Vagina (tissue), 2 donors: ENCODE measurements at places on chromosomes 11 and 22.

DNA sequence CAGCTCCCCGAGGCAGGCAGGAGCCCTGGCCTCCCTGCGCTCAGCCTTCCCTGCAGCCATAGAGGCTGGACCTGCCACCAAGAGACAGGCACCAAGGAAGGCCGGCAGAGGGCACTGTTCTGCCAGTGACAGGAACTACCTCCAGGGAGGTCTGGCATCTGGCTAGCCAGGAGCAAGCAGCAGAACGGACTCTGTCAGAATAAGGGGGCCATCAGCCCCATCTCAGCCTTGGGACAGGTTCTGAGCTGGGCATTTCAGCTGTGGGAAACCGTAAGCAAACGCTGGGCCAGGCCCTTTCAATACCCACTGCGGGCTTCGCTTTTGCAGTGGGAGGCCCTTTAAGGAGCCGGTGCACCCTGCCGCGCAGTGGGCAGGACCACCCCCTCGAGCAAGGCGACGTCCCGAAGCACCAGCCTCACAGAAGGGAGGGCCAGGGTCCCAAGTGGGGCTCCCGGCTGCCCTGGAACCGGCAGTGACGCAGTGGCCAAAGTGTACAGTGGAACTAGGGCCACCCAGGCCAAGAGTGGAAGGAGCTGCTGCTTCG, 18.2 kb downstream of the IFT27 start:
- no peak overlapping the region for H3K4me3 ChIP-seq
- peaks cover 4% of the 10 kb centered on the region for H3K4me1 ChIP-seq
- H3K27ac ChIP-seq, result no peak overlapping the region
- no peaks in the 10 kb centered on the region for H3K27me3 ChIP-seq
- no peaks in the 10 kb centered on the region for H3K36me3 ChIP-seq
- no peak for DNase-seq

DNA sequence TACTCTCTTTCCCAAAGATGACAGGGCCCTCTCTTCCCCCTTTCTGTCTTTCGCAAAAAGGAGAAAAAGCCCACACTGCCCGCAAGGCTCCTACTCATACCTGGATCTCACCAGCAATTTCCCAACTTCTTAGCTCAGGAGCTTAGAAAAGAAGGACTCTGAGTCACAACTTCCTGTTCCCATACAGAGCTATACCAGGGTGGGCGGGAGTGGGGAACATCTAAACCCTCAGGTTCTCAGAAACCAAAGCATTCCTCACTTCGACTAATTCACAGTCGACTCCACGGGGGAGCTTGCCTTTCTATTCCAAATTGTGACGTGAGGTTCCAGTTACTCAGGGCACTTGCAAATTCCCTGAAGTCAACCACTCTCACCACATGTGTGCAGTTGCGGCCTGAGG, 61.9 kb downstream of the MTNR1B start:
- H3K27ac ChIP-seq, result no peak overlapping the region
- no peaks in the 10 kb centered on the region for H3K4me1 ChIP-seq
- no peaks in the 10 kb centered on the region for H3K27me3 ChIP-seq
- H3K36me3 ChIP-seq, result no peaks in the 10 kb centered on the region

DNA sequence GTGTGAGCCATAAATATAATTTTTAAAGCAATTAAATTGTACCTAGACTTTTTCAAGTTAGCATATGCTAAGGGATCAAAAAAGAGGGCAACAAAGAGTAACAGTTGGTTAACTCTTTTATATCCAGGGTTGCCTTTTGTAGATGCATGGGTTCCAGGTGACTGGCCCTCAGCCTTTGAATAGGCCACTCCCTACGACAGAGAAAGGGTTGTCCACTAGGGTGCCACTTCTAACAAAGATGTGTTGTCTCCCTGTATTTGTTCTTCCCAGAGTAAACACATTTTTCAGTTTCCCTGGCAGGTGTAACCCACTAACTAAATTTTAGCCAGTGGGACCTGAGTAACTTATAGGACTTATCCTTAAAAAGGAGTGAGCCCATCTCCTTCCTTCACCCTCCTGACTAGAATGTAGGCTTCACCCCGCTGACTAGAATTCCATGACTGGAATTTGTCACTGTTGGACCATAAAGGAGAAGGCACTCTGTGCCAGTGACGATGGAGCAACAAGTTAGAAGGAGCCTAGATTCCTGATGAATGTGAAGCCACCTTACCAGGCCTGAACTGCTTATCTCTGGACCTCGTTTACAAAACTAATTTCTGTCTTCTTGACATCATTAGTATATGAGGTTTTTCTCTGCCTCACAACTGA, 16.6 kb downstream of the TUG1 start:
- no peaks in the 10 kb centered on the region for H3K36me3 ChIP-seq
- no peaks in the 10 kb centered on the region for H3K27me3 ChIP-seq
- no peaks in the 10 kb centered on the region for H3K4me1 ChIP-seq

- no peaks in the 10 kb centered on the region for H3K4me1 ChIP-seq
- no peaks in the 10 kb centered on the region for H3K36me3 ChIP-seq
- DNase-seq, result no peak
- H3K4me3 ChIP-seq, result no peak overlapping the region
- no peaks in the 10 kb centered on the region for H3K27me3 ChIP-seq
Measured at GRCh38 chr11:92269021-92269420, 44.4 kb downstream of the FAT3 start.

DNA sequence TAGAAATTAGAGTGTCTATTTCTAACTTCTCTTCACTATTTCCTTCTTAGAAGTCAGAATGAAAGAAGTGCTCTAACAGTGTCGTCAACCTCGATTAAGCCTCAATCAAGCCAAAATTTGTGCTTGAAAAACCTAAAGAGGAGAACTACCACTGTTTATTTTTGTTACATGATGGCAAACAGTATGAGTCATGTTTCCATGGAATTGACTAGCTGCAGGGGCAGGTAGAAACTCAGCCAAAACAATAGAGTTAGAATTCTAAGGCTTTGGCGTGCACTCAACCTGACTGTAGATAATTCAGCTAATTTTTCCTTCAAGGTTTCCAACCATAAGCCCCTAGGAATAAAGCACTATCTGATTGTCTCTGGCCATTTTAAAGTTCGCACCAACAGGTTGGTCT, 415.9 kb downstream of the ETS1 start:
- no peaks in the 10 kb centered on the region for H3K4me1 ChIP-seq
- no peak for DNase-seq
- no peaks in the 10 kb centered on the region for H3K36me3 ChIP-seq
- H3K27ac ChIP-seq, result no peak overlapping the region

DNA sequence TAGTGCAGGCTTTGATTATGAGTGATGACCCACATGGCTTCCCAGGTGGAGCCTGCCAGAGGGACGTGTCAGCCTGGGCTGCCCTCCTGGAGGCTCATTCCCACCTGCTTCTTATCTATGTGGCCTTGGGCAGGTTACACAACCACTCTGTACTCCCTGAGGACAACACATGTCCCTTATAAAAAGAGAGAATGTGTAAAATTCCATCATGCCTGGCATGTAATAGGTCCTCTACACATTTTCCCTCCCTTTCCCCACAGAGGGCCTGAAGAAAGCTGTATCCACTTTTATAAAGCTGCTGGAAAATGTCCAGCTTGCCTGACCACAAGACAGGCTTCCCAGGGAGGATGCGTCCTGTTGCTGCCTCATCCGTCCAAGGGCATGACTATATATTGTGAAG, 55.0 kb upstream of the VSTM5 start:
- no peak overlapping the region for H3K27ac ChIP-seq
- H3K36me3 ChIP-seq, result no peaks in the 10 kb centered on the region
- H3K4me3 ChIP-seq, result no peak overlapping the region
- DNase-seq, result no peak

- H3K27me3 ChIP-seq, result no peaks in the 10 kb centered on the region
- no peak overlapping the region for H3K27ac ChIP-seq
- H3K4me1 ChIP-seq, result no peaks in the 10 kb centered on the region
Measured at GRCh38 chr11:40204228-40204627, 1255.2 kb downstream of the LRRC4C start.

DNA sequence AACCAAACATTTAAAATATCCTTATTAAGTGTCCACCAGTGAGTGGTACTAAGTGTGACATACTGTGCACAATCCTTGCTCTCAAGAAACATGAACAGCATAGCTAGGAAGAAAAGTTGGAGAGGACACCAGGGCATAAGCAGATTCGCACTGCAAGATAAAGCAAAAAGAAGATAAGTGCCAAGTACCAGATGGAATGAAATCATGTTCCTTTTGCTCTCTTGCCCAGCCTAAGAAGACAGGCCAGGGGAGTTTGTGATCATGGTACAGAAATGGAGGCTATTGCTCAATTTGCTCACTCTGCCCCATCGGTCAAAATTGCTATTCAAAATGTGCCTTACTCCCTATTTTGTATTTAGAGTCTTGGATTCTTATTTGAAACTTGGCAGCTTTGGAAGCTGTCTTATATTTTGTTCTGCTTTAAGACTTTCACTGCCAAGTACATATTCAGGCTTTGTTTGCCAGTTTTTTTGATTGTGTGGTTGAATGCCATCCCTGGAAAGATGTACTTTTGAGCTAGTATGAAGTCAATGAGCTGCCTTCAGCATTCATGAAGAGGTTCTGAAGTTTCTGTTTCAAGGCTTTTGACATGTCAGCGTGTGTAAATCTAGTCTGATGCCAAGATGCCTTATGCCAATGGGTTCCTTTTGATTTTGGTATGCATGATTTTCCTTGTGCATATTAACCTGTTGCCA, 90.3 kb downstream of the PAX6 start:
- DNase-seq, result no peak
- no peaks in the 10 kb centered on the region for H3K4me1 ChIP-seq
- no peak overlapping the region for H3K27ac ChIP-seq
- H3K27me3 ChIP-seq, result no peaks in the 10 kb centered on the region
- no peak overlapping the region for H3K4me3 ChIP-seq

DNA sequence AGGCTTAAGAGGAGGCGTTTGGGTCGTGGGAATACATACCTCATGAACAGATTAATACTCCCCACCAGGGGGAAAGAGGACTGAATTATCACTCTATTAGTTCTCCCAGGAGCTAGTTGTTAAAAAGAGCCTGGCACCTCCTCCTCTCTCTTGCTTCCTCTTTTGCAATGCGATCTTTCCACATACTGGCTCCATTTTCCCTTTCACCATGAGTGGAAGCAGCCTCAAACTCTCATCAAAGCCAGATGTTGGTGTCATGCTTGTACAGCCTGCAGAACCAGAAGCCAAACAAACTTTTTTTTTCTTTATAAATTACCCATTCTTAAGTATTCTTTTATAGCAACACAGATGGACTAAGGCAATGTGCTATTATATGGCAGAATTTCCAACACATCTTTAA, 258.5 kb downstream of the FAM76B start:
- H3K27me3 ChIP-seq, result no peaks in the 10 kb centered on the region
- no peak for DNase-seq
- no peaks in the 10 kb centered on the region for H3K36me3 ChIP-seq
- no peak overlapping the region for H3K27ac ChIP-seq
- H3K4me1 ChIP-seq, result no peaks in the 10 kb centered on the region
- no peak overlapping the region for H3K4me3 ChIP-seq

GRCh38 chr11:14308114-14308896, 50.7 kb downstream of the RRAS2 start:
- no peak for DNase-seq
- H3K4me3 ChIP-seq, result no peak overlapping the region
- no peaks in the 10 kb centered on the region for H3K27me3 ChIP-seq
- no peaks in the 10 kb centered on the region for H3K36me3 ChIP-seq
- H3K27ac ChIP-seq, result no peak overlapping the region

GRCh38 chr22:37972527-37972926, 11.8 kb downstream of the SOX10 start:
- H3K27me3 ChIP-seq, result no peaks in the 10 kb centered on the region
- no peaks in the 10 kb centered on the region for H3K36me3 ChIP-seq
- DNase-seq, result no peak
- H3K4me1 ChIP-seq, result no peaks in the 10 kb centered on the region

GRCh38 chr11:119251114-119251513, 45.0 kb downstream of the CBL start:
- no peak overlapping the region for H3K27ac ChIP-seq
- DNase-seq, result no peak
- H3K27me3 ChIP-seq, result no peaks in the 10 kb centered on the region
- no peak overlapping the region for H3K4me3 ChIP-seq

GRCh38 chr11:15127341-15127740, 12.6 kb downstream of the INSC start:
- no peak for DNase-seq
- H3K4me1 ChIP-seq, result no peaks in the 10 kb centered on the region
- H3K27ac ChIP-seq, result no peak overlapping the region
- no peaks in the 10 kb centered on the region for H3K36me3 ChIP-seq

GRCh38 chr11:72842653-72843330, 28.6 kb downstream of the ATG16L2 start:
- no peak overlapping the region for H3K4me3 ChIP-seq
- H3K27me3 ChIP-seq, result no peaks in the 10 kb centered on the region
- no peaks in the 10 kb centered on the region for H3K4me1 ChIP-seq
- H3K27ac ChIP-seq, result no peak overlapping the region

GRCh38 chr22:26079009-26079408, 90.3 kb upstream of the SEZ6L start:
- no peaks in the 10 kb centered on the region for H3K4me1 ChIP-seq
- no peak overlapping the region for H3K27ac ChIP-seq
- no peaks in the 10 kb centered on the region for H3K27me3 ChIP-seq
- H3K36me3 ChIP-seq, result no peaks in the 10 kb centered on the region

DNA sequence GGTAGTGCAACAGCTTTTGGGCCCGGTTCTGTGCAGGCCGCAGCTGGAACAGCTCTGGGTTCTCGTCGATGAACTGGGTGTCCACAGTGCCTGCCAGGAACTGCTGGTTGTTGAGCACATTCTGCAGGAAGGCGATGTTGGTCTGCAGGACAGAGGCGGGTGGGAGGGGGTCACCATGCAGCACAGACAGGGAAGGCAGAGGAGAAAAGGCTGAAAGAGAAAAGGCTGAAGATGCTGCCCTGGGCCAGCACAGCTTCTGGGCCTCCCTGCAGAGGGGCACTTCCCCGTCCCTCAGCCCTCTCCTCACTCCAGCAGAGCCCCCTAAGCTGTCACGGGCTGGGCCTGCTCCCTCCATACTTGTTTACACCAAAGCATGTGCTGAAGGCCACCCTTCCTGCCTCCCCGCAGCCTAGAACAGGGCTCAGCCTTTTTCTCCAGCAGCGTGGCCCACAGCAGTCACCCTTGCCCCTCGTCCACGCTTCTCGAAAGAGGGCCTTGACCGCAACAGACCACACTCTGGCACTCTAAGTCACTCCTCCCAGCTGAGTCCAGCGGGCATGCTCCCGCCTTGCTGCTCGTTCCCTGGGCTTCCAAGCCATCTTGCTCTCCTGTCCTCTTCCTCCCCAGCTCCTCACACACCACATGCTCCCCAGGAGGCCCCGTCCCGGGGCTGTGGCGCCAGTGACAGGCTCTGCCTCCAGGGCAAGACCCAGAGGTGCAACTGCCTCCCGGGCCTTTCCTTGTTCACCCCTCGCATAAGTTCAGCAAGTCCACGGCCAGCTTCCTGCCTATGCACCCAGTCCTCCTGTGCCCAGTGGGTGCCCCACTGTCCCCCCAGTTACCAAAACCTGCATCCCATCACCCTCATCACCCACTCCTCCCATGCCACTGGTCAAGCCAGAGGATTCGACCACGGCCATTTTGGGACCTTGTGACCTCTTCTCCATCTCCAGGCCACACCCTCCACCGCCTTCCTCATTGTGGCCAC, 3.3 kb upstream of the LRFN4 start:
- H3K4me1 ChIP-seq, result peaks cover 17% of the 10 kb centered on the region
- H3K27me3 ChIP-seq, result no peaks in the 10 kb centered on the region
- no peaks in the 10 kb centered on the region for H3K36me3 ChIP-seq
- no peak overlapping the region for H3K4me3 ChIP-seq
